HTR-8/SVneo (cell line): ENCODE measurements at places on chromosomes 3 and 15.

DNA sequence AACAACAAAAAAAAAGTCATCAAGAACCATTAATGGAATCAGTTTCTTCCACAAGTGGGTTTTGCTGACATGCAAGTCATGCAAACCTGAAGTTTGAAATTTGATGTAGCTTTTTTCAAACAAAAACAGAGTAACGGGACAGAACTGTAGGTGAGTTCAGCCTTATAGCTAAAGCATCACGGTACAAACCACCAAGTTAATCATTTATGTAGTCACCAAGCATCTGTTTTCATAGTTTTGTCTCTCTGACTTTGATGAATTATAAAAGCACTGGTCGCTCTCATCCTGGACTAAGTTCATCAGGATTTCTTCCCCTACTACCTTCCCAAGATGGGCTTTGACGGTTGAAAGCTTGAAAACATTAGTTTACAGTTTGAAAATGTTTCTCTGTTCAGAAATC lies 117.0 kb upstream of the SAMMSON start:
- DNase-seq, result no peak

DNA sequence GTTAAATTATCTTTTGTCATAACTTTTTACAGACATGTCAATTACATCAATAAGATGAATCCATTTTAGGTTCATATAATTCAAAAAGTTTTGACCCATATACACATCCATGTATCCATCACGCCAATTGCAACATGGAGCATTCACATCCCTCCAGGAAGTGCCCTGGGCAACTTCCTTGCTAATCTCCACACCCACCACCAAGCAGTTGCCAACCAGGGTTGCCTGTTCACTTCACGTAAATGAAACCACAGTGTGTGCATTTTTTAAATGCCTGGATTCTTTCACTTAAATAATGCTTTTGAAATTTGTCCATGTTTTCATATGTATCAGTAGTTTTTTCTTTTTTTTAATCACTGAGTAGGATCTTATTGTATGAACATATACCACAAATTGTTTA lies 40.7 kb upstream of the LYZL4 start:
- no peak for DNase-seq

- peak; percentile 68 for DNase-seq
These were observed 3.6 kb downstream of the BCL6 start for GRCh38 chr3:187741403-187742350.

DNA sequence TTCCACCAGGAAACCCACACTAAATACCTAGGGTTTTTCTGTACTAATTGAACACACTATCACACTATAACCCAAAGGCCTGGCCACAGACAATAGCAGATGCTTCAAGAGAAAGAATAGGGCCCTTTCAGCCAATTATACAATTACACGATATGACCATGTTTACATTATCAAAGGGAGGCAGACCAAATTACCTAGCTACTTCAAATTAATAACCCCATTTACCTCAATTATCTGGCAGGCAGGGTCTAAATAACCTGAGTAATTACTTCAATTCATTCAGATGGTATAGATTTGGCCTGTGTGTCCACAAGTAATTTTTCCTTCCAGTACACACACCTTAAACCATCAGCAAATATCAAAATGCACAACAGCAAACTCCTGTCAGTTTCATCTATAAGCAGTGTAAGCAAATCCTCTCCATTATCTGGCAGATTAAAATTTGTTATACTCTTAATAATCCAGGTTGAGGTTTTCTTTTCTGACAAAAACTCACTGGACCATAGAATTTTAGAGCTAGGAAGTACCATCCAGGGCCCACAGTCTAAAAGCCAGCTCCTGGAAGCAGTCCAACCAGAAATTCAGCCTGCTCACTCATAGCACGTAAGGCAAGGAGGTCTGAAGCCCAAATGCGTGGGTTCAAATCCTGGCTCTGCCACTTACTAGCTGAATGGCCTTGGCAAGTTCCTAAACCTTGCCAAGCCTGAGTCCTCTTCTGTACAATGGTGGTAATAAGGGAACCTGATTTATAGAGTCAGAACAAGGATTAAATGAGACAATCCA lies 51.8 kb downstream of the RFTN1 start:
- no peak for DNase-seq

- no peak for DNase-seq
These were observed 397.5 kb upstream of the ATP10A start for GRCh38 chr15:26260517-26261133.
